ENCODE measurements at places on chromosomes 3 and 15. TPM values are rescaled to one million over a fixed set of nuclear protein-coding genes. Genes with fewer than 3 reads are reported as not detected.
A peak's percentile ranks its signal among the peaks of the same experiment; 100 is the strongest.

GRCh38 chr15:68699881-68700454 lies 120.7 kb downstream of the ANP32A start:
- no peaks in the 10 kb centered on the region for H3K27me3 ChIP-seq
- peak; percentile 60 for DNase-seq
- no peaks in the 10 kb centered on the region for H3K36me3 ChIP-seq
- no peak overlapping the region for H3K4me3 ChIP-seq

DNA sequence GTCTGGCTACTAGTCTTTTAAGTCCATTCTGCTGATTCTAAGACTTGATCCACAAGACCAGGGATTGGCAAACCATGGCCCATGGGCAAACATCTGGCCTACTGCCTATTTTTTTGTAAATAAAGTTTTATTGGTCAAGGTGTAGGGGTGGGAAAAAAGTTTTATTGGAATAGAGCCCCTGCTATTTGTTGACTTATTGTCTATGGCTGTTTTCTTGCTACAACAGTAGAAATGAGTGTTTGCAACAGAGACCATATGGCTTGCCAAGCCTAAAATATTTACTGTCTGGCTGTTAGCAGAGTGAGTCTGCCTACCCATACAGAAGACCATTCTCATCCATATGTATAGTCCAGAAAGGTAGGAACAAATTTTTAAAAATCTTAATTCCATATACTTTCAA lies 106.4 kb downstream of the PTPRG start:
- peak; percentile 59 for DNase-seq
- no peak overlapping the region for H3K4me3 ChIP-seq
- H3K27ac ChIP-seq = no peak overlapping the region
- H3K36me3 ChIP-seq = no peaks in the 10 kb centered on the region

- no peaks in the 10 kb centered on the region for H3K27me3 ChIP-seq
- no peaks in the 10 kb centered on the region for H3K36me3 ChIP-seq
- no peaks in the 10 kb centered on the region for H3K4me1 ChIP-seq
- no peak overlapping the region for H3K4me3 ChIP-seq
- DNase-seq = no peak
Observed at GRCh38 chr15:81450721-81451120, 76.7 kb upstream of the TMC3 start.

The LDHAL6B gene
- not detected for polyA plus RNA-seq

DNA sequence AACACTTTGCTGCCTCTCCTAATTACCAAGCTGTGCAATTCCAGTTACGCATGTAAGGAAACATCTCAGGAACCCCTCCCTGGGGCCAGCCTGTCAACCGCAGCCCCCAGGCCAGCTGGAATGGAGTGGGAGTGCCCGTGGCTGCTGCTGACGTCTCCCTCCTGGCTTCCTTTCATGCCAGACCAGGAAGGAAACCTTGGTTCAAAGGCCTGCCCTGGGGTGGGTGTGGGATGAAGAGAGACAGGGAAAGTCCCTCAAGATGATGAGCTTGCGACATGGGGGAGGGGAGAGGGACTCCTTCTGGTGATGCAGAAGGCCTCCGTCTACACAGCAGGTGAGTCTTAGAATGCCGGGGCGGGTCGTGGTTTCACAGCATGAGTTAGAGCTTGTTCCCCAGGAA lies 11.4 kb upstream of the CYP11A1 start:
- no peaks in the 10 kb centered on the region for H3K36me3 ChIP-seq
- no peak overlapping the region for H3K27ac ChIP-seq

DNA sequence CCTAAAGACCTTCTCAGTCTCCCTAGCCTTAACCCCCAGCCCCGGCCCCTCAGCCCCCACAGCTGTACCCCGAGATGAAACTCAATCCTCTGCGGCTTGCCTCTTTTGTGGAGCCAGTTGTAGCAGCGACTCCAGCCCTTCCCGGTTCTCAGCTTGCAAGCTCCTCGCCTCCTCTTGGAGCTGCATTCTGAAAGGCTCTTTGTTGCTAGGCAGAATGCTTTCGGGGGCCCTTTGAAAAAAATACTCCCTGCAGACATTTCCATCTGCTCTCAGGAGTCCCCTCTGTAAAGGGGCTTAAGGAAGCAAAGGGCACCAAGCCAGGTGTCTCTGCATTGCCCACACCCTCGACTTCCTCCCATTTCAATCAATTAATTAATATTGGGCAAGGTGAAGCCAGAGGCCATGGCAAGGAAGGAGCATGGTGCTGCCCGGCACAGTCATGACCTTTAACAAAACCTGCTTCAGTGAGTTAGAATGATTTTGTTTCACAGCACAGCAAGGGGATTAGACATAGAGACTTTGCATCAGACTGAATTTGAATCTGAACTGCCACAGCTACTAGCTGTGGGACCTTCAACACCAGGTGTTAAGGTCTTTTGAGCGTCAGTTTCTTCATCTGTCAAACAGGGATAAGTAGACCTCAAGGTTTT lies 65.5 kb downstream of the SRGAP3 start:
- DNase-seq = peak; percentile 71
- no peaks in the 10 kb centered on the region for H3K36me3 ChIP-seq
- H3K27me3 ChIP-seq = no peaks in the 10 kb centered on the region
- peaks cover 24% of the 10 kb centered on the region for H3K4me1 ChIP-seq
- H3K27ac ChIP-seq = no peak overlapping the region

GRCh38 chr3:17213102-17213501 lies 328.3 kb downstream of the PLCL2 start:
- H3K36me3 ChIP-seq = peaks cover 5% of the 10 kb centered on the region
- H3K27me3 ChIP-seq = no peaks in the 10 kb centered on the region
- H3K27ac ChIP-seq = no peak overlapping the region
- H3K4me1 ChIP-seq = no peaks in the 10 kb centered on the region
- DNase-seq = peak; percentile 69

The SNX33 gene
- polyA plus RNA-seq = 13.6 TPM

- no peaks in the 10 kb centered on the region for H3K27me3 ChIP-seq
- no peak overlapping the region for H3K4me3 ChIP-seq
- DNase-seq = peak; percentile 39
- no peak overlapping the region for H3K27ac ChIP-seq
Observed at GRCh38 chr15:70869346-70869745, 15.4 kb upstream of the LARP6 start.

GRCh38 chr3:79414806-79415205 lies 353.0 kb downstream of the ROBO1 start:
- no peaks in the 10 kb centered on the region for H3K36me3 ChIP-seq
- H3K27ac ChIP-seq = no peak overlapping the region
- DNase-seq = peak; percentile 77
- H3K4me1 ChIP-seq = no peaks in the 10 kb centered on the region
- H3K27me3 ChIP-seq = no peaks in the 10 kb centered on the region
- no peak overlapping the region for H3K4me3 ChIP-seq
